SK-N-SH treated with all-trans-retinoic acid at 6 μM for 48 hours (cell line): ENCODE measurements at places on chromosomes 1 and 21.
A peak's percentile ranks its signal among the peaks of the same experiment; 100 is the strongest.

- ATAC-seq = no peak
These were observed 15.1 kb upstream of the THRAP3 start for GRCh38 chr1:36208978-36209703.

DNA sequence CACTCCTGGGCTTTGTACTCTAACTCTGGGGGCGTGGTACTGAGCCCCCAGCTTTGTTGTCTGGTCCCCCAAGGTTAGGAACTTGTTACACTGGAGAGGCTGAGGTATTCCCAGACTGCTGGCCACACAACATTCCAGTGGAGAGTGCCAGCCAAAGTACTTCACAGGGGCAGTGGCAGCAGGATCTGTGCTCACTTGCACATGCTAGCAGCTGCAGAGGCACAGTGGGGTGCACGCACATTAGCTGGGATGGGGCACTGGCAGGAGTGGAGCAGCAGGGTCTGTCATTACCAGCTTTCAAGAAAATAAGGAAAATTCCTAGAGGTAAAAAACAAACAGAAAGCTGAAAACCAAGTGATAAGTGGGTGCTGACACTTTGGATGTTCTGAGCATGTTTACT lies 31.0 kb downstream of the ZNF691 start:
- ATAC-seq = no peak

DNA sequence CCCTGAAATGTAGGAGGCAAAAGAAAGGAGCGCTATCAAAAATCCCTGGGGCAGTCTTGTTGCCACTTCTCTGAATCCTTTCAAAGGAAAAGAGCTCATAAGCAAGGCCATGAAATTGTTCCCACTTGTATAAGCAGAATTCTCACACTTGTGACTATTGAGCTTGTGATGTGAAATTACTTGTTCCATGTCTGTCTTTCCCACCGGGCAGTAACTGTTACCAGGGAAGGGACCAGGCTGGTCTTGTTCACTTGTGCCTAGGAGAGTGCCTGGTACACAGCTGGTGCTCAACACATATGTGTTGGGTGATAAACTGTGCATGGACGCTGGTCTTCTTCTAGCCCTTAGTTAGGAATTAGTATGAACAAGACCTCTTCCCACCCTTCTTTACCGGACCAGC lies 150.6 kb downstream of the CDC7 start:
- no peak for ATAC-seq

GRCh38 chr21:42533306-42533962 lies 19.8 kb downstream of the SLC37A1 start:
- ATAC-seq = no peak

- ATAC-seq = peak; percentile 85
These were observed 8.0 kb upstream of the RLF start for GRCh38 chr1:40153073-40153770.
